Panc1 (cell line): ENCODE measurements at places on chromosomes 5 and 9. TPM values are rescaled to one million over a fixed set of nuclear protein-coding genes. Genes with fewer than 3 reads are reported as not detected.

The CCT5 gene
- total RNA-seq = 476 TPM

The FANCC gene
- total RNA-seq = 17.8 TPM

The DAPK1 gene
- 0.87 TPM for total RNA-seq

The P4HA2 gene
- total RNA-seq = 25.1 TPM

The EQTN gene
- not detected for total RNA-seq

The ARSI gene
- total RNA-seq = 18.6 TPM

The WDR38 gene
- not detected for total RNA-seq

The CD14 gene
- total RNA-seq = 2.5 TPM

The IFNA17 gene
- not detected for total RNA-seq

The MYMK gene
- not detected for total RNA-seq

The IRX1 gene
- not detected for total RNA-seq

The MLLT3 gene
- total RNA-seq = 0.49 TPM

The SPATA31C1 gene
- total RNA-seq = not detected

The PCDHGA5 gene
- total RNA-seq = 0.67 TPM

The FBXL7 gene
- total RNA-seq = not detected

The TEX48 gene
- not detected for total RNA-seq

The TENT4A gene
- total RNA-seq = 29.6 TPM

The PCDHGB7 gene
- total RNA-seq = 6.7 TPM

The LTC4S gene
- 0.69 TPM for total RNA-seq

The PCDHGA6 gene
- 0.59 TPM for total RNA-seq

The BTNL3 gene
- total RNA-seq = not detected

The FAM151B gene
- 2.8 TPM for total RNA-seq

The TAF11L7 gene
- total RNA-seq = not detected

The SLC2A6 gene
- 48.2 TPM for total RNA-seq

The CDC26 gene
- 19.4 TPM for total RNA-seq

The SLC25A25 gene
- 10.7 TPM for total RNA-seq

The OSMR gene
- total RNA-seq = 82.4 TPM

The IL13 gene
- not detected for total RNA-seq

The STING1 gene
- 22.8 TPM for total RNA-seq

The SH3TC2 gene
- total RNA-seq = 0.33 TPM

The CARD9 gene
- 1.7 TPM for total RNA-seq

The CBY3 gene
- total RNA-seq = 0.39 TPM

The PKN3 gene
- 19.9 TPM for total RNA-seq

The LHX6 gene
- 0.62 TPM for total RNA-seq

The SLC45A2 gene
- total RNA-seq = not detected

The CCL27 gene
- total RNA-seq = 0.95 TPM

The LRRC19 gene
- total RNA-seq = not detected

The TMEFF1 gene
- 2.2 TPM for total RNA-seq

The STPG3 gene
- 0.26 TPM for total RNA-seq

The KIF12 gene
- total RNA-seq = 0.87 TPM

The ZBED3 gene
- total RNA-seq = 6.8 TPM

The ATG10 gene
- 14.0 TPM for total RNA-seq

The LCN15 gene
- 0.05 TPM for total RNA-seq

The C9orf153 gene
- not detected for total RNA-seq

The C6 gene
- 0.13 TPM for total RNA-seq

The EIF4E1B gene
- total RNA-seq = not detected

The SLC25A48 gene
- total RNA-seq = not detected

The TTC23L gene
- total RNA-seq = not detected

The LCN6 gene
- total RNA-seq = not detected

The C5 gene
- total RNA-seq = 1.6 TPM

The GHR gene
- total RNA-seq = 0.05 TPM

The NSD1 gene
- total RNA-seq = 58.7 TPM

The CDKN2B gene
- total RNA-seq = 0.05 TPM

The BTNL9 gene
- total RNA-seq = 37.5 TPM
